NCI-H1092 (cell line): ENCODE measurements at places on chromosomes 2 and 18.

- no peak for DNase-seq
These were observed 42.5 kb upstream of the TMEM18 start for GRCh38 chr2:719734-720133.

GRCh38 chr2:176924909-176925534 lies 287.6 kb upstream of the HNRNPA3 start:
- no peak for DNase-seq

- no peak for DNase-seq
These were observed 96.0 kb downstream of the PLB1 start for GRCh38 chr2:28591711-28592335.

DNA sequence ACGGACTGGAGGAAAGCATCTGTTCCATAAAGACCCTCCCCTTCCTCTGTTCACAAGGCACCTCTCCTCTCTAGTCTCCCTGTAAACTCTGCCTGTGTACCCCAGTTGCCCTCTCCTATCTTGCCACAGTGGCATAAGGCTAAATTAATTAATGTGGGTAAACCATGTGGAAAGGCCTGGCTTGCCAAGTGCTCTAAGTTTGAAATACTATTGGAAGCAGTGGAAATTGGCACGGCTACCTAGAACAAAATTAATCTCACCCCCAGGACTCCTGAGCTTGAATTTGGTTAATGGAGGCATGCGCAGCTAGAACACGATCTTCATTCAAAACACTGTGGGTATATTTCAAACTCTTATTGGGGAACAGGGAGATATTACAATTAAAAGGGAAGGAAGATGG lies 19.2 kb upstream of the SLC14A2 start:
- no peak for DNase-seq

DNA sequence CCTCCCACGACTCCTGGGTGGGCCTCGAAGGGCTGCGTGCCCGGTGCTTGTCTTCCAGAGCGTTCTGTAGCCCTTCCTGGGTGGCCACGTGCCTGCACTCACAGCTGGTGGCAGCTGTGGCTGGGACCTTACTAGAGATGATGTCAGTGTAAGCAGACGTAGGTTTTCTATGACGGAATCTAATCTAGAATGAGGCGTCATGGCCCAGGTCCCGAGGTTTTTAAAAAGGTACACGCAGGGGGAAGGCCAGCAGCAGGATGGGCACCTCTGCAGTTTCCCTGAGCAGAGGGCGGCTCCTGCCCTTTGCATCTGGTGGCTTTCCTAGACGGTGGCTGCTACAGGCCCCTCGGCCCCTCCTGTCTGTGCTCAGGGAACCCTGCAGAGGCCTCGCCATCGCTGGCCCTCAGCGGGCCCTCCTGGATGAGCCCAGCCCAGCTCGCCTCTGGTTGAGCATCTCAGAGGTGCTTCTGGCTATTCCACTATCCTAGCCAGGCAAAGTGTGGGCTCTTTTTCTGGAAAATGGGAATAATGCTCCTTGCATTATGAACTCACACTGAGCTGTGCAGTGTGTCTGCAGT lies 49.6 kb upstream of the PXDN start:
- no peak for DNase-seq

DNA sequence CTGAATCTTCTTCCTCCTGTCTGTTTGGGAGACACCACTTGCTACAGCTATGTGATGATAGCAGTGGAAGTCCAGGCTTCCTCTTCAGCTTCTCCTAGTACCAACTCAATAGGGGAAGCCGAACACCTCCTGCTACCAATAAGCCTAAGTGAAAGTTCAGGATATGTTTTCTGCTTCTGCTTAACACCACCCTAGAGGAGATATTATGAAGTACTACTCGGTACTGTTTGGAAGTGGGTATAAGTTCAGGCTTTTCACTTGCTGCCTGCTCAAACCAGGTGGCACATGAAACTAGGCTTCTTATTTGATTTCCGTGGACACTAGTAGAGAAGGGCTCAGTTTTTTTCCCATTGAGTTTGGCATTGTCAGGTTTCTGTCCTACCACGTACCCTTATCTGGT lies 99.8 kb downstream of the PTPN4 start:
- no peak for DNase-seq

- no peak for DNase-seq
These were observed 18.9 kb downstream of the ADI1 start for GRCh38 chr2:3500326-3500899.

DNA sequence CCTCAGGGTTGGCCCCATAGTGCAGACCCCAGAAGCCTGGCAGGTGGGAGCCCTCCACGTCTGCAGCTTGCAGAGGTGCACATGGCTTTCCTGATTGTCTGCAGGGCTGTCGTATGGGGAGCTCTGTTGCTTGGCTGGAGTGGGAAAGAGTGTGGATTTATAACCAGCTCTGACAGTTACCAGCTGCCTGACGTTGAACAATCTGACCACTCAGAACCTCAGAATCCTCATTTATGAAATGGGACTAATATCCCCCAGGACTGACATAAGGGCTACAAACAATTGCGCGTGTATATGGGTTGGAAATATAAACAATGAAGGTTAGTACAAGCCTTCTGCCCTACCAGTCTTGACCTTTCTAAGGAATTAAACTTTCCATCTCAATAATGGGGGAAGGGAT lies 13.9 kb upstream of the PXDN start:
- no peak for DNase-seq

DNA sequence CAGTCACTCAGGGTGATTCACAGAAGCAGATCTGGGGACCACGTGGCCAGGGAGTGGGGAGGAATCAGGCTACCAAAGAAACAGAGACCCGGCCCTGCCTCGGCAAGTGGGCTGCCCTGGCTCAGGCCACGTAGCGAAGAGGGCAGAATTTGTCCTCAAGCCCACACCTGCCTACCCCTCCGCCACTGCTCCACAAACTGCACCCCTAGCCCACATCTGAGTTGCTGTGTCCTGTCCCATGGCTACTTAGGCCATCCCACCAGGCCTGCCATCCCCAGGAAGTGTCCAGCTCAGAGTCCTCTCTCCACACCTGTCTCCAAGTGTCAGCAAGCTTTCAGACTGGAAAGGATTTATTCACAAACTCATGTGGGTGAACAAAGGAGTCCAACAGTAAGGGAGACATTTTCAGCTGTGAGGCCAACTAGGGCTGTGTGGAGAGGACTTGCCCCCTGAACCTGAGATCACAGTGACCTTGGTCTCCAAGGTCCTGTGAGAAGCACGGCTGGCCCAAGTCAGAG lies 31.7 kb upstream of the ASPRV1 start:
- DNase-seq, result no peak

DNA sequence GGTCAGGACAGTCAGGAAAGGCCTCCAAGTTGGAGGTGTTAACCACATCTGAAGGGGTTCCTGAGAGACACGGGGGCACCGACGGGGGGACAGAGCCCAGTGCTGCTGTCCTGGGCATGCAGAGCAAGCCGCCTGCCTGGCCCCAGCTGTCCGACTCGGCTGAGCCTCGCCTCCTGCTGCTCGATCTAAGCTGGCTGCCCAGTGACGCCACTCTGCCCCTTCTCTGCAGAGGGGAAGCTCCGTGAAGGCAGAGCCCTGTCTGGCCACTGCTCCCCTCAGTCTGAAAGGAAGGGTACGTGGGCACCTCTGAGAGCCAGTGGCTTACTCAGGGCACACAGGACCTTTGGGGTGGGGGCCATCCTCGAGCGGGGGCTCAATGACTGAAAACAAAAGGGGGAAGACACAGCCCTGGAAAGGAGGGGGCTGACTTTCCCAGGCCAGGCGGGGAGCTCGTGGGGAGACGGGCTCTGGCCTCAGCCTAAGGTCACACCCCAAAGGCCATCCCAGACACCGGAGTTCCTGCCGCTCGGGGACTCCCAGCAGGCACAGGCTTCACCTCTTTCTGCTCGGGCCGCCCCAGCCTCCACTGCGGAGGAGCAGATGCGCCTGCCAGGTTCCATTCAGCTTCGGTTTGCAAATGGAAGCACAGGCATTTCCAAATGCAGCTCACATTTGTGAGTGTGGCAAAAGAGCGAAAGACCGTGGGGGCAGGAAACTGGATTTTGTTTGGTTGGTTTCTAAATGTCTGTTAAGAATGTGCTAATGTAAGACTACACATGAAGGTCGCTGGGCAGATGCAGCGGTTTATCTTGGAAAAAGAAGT lies 136.9 kb downstream of the HDAC4 start:
- DNase-seq, result no peak

- no peak for DNase-seq
These were observed 151.1 kb upstream of the RIOK3 start for GRCh38 chr18:23301972-23302371.

- DNase-seq, result no peak
These were observed 30.4 kb downstream of the NAT8 start for GRCh38 chr2:73611867-73612266.

GRCh38 chr2:11621410-11621809 lies 48.6 kb downstream of the NTSR2 start:
- no peak for DNase-seq

DNA sequence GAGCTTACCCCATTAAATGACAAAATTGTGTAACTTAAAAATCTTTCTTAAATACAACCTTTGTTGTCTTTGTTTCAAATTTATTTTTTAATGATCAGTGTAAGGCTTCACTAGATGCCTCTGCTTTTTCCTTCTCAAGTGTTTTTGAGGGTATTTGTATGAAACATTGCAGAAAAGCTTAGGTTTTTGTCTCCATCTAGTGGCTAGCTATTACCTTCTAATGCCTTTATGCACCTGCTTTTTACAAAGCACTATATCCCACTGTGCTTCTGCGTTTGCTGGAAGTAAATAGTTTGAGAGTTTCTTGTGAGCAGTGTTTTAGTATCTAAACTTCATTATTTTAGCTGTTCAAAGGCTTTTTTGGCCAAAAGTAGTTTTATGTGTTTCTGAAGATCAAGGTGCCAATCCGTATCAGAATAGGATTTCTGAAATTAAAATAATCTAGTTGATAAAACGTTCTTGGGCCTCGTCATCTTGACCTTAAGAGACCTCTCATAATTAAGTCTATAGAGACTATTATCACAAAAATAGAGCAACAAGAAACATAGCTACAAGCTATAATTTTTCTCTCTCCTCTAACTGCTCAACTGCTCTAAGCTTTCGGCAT lies 47.0 kb downstream of the IWS1 start:
- peak; percentile 0 for DNase-seq

DNA sequence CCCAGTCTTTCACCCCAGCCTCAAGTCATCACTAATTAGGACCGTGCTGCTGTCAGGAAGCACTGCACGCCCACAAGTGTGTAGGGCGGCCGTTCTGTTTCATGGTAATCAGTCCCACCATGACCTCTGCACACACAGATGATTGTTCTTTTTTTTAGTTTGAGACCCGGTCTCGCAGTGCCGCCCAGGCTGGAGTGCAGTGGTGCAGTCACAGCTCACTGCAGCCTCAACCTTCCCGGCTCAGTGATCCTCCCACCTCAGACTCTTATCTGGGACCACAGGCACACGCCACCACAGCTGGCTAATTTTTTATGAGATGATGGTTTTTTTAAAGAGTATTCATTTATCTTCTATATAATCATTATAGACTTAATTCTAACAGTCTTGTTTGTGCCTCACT lies 1.8 kb upstream of the IAH1 start:
- DNase-seq, result no peak

DNA sequence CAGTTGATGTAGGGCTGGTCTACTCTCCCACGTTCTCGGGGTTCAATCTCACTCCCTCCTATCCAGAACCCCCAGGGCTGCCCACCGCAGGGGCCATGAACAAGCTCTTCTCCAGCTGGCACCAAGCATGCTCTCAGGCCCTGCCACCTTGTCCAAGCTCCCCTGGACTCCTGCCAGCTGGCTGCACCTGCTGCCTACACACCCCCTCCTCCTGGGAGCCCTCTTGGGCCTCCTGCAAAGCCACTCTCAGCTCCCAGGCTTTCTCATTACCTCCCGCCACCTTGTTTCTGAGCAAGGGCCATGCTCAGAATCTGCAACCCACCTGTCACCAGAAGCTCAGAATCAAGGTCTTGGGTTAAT lies 56.0 kb downstream of the HDAC4 start:
- peak; percentile 43 for DNase-seq
